IPS DF 6.9 (cell line): ENCODE measurements at places on chromosomes 1 and 21.
A peak's percentile ranks its signal among the peaks of the same experiment; 100 is the strongest.

GRCh38 chr1:32111789-32112188, 3.9 kb downstream of the KPNA6 start:
- DNase-seq = no peak

DNA sequence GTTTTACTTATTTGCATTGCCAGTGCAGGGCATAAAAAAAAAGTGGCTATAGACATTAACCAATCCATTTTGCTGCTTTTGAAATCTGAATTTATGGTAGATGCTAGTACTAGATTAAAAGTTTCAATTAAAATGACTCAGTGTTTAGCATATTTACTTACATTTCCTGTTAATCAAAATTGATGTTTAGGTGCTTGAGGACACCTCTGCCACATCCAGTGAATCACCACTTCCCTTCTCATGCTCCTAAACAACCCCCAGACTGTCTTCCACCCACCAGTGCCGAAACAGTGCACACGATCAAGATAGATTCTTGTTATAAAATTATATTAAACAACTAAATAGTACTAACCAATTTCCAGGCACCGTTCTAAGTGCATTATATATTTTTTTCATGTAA, 32.7 kb downstream of the HSD17B7 start:
- no peak for DNase-seq

DNA sequence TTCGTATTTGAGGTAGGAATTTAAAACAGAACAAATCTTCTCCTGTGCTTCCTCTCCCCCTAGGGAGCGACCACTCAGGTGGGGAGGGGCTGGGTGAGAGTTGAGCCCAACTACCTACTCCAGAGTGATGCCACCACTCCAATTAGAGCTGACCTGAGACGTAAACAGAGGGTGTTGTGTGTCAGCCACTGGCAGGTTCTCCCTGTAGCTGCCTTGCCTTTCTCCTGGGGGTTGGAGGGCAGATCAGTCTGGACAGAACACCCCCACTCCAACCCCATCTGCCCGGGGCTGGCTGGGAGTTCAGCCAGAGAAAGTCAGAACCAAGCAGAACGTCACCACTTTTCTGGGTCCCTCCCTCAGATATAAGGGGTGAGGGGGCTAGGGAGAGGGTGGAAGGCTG, 2.0 kb downstream of the HPDL start:
- DNase-seq = no peak

DNA sequence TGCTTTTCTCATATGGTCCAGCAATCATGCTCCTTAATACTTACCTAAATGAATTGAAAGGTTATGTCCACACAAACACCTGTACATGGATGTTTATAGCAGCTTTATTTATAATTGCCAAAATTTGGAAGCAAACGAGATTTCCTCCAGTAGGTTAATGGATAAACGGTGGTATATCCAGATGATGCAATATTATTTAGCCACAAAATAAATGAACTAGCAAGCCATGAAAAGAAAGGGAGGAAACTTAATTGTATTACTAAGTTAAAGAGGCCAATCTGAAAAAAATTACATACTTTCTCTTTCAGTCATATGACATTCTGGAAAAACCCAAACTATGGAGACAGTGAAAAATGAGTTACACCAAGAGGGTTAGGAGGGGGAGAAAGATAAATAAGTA, 76.3 kb upstream of the LRRC7 start:
- no peak for DNase-seq

DNA sequence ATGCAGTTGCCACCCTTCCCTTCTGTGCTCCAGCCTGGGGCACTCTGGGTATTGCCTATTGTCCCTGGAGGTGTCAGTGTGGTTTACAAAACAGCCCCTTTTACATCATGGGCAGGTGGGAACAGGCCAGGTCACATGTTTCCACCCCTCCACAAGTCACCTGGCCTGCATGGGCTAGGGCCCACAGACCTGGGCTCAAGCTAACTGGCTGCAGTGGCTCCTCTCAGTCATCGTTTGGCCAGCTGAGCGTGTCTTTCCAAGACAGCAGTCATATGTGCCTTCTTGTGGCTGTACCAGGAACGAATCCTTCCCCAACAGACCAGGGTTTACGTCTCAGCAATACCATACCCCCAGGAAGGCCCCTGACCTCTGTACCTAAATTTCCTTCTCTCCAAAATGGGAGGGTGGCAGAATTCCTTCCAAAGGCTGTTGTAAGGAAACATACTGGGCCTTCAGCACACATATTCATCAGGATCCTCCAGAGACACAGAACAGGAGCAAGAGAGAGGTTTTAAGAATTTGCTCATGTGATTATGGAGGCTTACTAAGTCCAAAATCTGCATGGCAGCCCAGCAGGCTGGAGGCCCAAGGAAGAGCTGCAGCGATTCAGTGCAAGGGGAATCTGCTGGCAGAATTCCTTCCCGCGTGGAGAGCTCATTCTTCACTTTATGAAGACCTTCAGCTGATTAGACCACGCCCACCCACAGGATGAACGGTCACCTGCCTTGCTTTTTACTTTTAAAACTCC, 10.6 kb upstream of the TAS1R2 start:
- no peak for DNase-seq

DNA sequence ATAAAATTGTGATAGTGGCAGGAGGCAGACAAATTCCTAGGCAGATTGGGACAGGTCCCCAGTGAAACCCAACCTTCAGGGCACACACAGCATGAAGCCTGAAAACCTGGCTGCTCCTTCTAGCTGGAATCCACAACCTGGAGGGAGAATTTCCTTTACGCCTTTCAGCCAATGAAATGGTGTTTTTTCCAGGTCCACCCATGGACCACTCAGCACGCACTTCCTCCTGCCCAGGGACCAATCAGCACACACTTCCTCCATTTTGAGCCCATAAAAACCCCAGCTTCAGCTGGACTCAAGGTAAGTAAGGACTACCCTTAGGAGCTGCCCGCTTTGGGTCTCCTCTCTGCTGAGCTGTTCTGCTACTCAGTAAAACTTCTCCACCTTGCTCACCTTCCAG, 120.1 kb downstream of the AKT3 start:
- DNase-seq = peak; percentile 68
